GM18507 (cell line): ENCODE measurements at places on chromosomes 2 and 18.
A peak's percentile ranks its signal among the peaks of the same experiment; 100 is the strongest.

DNA sequence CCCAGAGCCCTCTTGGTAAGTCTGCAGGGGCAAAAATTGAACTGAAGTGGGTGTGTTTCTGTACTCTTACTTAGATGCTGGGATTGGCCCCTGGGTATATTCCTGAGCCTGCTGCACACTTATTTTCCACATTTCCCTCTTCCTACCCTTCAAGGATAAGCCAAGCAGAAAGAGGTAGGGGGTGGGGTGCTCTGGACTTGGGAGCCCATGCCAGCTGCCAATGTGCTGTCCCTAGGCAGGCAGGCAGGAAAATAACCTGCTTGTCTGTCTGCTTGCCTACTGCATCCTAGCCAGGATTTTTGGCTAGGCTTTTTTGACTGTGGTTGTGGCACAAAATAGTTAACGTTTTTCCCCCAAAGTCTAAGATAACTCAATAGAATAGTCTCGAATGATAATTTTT, 234.3 kb downstream of the ALK start:
- no peak for DNase-seq

- no peak for DNase-seq
Observed at GRCh38 chr2:120369250-120369649, 23.3 kb downstream of the INHBB start.

- no peak for DNase-seq
Observed at GRCh38 chr2:178644919-178645318, 162.3 kb downstream of the TTN start.

DNA sequence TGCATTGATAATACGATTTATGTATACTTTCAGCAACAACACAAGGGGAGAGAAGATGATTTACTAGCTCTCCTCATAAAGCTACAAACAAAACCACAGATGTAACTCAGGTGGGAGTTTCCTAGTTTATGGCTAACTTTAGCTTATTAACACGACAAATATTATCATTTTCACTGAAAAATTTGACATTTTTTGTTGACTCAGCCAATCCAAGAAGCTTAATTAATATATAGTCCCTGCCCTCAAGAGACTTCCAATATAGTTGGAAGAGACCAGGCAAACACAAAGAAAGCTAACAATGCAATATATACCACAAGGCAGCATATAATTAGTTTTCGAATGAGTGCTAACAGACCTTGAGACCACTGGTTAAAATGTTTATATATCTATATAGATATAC, 775 bp downstream of the WDR12 start:
- no peak for DNase-seq

GRCh38 chr2:62654423-62654791, 51.1 kb upstream of the EHBP1 start:
- no peak for DNase-seq

DNA sequence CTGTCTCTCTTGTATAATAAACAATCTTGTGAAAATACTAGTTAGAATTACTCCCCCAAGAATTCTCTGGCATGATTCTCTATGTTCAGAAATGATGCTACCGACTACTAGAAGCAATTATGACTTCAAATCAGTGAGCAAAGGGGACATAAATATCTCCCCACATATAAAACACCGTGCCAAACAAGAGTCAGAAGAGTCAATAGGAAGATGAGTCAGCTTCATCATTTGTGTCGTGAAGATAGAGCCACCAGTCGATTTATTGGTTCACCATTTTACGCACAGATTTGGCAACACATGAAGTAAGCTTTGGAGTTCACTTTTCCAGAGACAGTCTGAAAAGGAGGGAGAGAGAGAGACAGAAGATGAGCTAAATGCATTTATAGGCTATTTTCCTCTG, 650.9 kb downstream of the CCDC85A start:
- DNase-seq, result no peak

DNA sequence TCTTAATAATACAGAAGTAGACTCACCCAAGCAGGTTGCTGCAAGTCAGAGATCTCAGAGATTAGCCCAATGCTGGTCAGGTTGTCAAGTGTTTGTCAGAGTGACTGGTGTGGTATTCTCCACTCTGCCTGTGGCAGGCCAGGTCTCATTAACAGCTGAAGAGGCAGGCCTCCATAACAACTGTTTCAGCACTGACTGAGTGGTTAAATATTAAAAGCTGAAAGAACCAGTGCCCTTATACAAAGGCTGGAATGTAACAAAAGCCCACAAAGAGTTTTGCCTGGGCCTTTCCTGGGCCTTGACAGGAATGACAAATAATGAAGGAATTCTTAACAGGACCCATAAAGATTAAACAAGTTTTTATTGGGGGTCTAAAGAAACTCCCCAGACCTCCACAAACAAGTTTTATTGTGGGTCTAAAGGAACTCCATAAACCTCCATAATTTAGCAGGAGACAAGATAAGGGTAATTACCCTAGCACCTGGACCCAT, 26.8 kb downstream of the SULT1C2 start:
- no peak for DNase-seq

DNA sequence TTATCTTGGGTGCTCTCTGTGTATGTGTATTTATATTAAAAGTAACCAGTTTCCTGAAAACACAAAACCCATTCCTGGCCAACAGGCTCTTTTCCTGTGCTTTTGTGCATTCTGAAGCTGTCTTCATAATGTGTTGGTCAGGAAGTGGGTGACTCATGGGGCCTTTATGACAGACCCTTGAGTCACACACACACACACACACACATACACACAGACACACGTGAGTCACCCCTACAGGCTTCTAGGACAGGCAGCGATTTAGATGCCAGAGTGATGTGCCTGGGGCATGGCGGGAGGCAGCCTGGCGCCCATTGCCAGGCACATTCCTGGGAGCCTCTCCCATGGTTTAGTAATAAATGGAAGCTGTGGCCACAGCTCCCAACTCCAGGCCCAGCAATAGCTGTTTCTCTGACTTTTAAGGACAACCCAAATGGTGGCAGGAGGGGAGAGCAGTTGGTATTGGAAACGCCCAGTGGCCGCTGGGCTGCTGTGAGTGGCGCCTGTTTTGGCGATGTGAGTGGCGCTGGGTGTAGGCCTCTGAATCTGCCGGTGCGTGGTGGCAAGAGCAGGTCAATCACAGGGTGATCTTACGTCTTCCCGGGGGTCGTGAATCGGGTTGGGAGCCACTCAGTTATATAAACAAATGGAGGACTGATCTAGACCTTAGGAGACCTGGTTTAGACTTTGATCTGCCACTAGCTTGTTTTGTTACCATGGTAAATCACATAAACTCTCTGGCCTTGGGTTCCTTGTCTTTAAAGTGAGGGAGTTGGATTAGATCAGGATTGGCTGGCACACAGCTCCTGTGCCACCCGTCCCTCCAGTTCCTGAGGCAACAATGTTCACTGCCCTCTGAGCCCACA, 150.7 kb upstream of the DLX2 start:
- no peak for DNase-seq

- no peak for DNase-seq
Observed at GRCh38 chr2:151795646-151796240, 32.5 kb downstream of the ARL5A start.

DNA sequence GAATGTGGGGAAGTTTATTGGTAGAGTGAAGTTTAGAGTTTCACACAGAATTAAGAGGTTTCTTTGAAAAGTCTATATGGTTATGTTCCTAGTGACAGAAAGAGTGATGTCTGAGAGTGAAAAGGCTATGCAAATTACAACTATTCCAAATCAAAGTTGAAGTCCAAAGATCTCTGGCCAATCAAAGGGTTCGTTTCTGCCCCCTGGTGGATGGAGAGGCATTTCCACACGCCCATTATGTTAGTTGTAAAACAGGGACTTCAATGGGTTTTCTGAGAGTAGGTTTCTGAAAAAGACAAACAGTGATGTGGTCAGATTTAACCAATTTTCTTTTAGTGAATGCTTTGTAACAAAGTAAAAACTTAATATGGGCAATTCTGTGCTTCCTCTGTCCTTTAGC, 441.5 kb upstream of the POU3F3 start:
- peak; percentile 14 for DNase-seq

- DNase-seq, result no peak
Observed at GRCh38 chr2:236309669-236310029, 45.4 kb upstream of the ASB18 start.
